ENCODE measurements at places on chromosomes 6 and 20. TPM values are rescaled to one million over a fixed set of nuclear protein-coding genes. Genes with fewer than 3 reads are reported as not detected.

DNA sequence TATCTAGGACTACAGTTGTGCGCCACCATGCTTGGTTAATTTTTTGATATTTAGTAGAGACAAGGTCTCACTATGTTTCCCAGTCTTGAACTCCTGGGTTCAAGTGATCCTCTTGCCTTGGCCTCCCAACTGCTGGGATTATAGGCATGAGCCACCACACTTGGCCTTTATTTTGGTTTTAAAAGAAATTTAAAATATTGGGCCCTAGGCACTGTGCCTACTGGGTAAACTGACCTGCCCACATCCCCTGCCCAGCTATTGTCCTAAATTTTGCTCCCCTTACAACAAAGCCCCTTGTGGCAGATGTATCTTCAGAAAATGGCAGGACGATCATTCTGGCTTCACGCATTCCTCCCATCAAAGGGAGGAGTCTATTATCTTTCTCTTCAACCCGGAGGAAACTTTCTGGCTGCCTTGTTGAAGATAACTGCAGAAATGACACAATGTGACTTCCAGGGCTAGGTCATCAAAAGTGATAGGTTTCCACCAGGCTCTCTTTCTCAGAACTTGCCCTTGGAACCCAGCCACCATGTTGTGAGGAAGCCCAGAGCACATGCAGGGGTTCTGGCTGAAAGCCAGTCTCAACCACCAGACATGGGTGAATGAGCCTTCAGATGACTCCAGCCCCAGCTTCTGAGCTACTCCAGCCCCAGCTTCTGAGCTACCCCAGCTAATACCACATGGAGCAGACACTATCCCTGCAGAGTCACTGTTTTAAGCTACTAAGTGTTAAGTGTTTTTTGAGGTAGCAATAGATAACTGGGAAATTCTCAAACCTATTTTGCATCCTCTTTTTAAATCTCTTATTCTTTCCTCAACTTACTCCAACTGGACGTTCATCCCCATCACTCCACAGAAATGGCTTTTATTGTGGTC lies 4.6 kb upstream of the GUCA1B start:
- H3K27ac ChIP-seq: no peak overlapping the region
- H3K27me3 ChIP-seq: no peaks in the 10 kb centered on the region
- no peak overlapping the region for H3K4me3 ChIP-seq

- no peaks in the 10 kb centered on the region for H3K4me1 ChIP-seq
- no peak overlapping the region for H3K4me3 ChIP-seq
- H3K27ac ChIP-seq: no peak overlapping the region
- no peaks in the 10 kb centered on the region for H3K27me3 ChIP-seq
These were observed 7.0 kb upstream of the RNF217 start for GRCh38 chr6:124955108-124955856.

NTSR1 gene
- not detected for total RNA-seq

DNA sequence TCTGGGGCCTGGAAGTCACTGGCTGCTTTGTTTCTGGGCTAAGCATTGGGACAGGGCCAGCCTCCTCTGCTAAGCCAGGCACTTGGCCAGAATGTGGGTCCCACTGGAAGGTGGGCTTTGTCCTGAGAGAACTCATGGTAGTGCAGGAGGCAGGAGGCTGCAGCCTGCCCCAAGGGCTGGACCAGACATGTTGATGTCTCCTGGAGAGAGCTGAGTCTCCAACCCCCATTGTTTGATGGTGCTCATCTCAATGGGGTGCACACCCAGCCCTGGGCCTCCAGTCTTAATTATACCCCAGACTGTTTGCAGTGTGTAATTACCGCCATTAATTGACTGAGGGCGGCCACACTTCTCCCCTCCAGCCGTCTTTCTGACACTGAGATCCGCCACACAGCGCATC lies 220.5 kb upstream of the PMEPA1 start:
- H3K36me3 ChIP-seq: no peaks in the 10 kb centered on the region
- DNase-seq: no peak
- no peak overlapping the region for H3K27ac ChIP-seq
- peaks cover 2% of the 10 kb centered on the region for H3K27me3 ChIP-seq
- no peak overlapping the region for H3K4me3 ChIP-seq
- peaks cover 4% of the 10 kb centered on the region for H3K4me1 ChIP-seq

GRCh38 chr6:162294029-162294428 lies 433.5 kb downstream of the PRKN start:
- H3K27ac ChIP-seq: no peak overlapping the region
- DNase-seq: no peak
- no peaks in the 10 kb centered on the region for H3K36me3 ChIP-seq
- no peak overlapping the region for H3K4me3 ChIP-seq

DNA sequence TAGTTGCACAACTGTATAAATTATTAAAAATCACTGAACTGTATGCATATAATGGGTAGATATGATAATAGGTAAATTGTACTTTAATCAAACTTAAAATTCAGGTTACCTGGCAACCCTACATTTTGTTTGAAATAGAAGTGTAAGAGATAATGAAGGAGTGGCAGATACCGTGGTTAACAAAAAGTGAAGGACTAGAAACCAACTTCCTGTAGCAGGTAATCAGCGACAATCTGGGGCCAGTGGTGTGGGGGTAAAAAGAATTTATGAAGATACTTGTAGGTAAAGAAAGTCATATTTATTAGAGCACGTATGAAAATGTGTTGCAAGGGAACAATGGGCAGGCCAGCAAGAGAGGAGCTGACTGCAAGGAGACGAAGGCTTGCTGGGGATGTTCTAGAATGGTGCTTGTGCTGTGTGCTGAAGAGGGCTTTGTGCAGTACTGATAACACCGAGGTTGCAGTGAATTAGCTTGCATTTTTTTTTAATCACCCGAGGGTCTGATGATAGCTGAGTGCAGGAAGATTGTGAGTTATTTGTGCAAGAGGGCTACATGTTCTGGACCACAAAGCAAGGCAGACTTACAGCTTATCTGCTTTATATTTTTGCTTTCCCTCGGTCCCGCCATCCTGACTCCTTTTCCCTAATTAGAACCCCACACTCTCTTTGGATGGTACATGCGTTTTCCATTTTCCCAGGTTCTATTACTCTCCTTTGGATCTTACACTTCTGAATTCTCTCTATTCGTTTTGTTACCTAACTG lies 4.6 kb upstream of the ENPP1 start:
- H3K27me3 ChIP-seq: 0 out of 2 replicates have a peak, but pooled peaks cover 5% of the 10 kb centered on the region
- DNase-seq: no peak
- no peak overlapping the region for H3K27ac ChIP-seq
- peaks cover 5% of the 10 kb centered on the region for H3K4me1 ChIP-seq

DNA sequence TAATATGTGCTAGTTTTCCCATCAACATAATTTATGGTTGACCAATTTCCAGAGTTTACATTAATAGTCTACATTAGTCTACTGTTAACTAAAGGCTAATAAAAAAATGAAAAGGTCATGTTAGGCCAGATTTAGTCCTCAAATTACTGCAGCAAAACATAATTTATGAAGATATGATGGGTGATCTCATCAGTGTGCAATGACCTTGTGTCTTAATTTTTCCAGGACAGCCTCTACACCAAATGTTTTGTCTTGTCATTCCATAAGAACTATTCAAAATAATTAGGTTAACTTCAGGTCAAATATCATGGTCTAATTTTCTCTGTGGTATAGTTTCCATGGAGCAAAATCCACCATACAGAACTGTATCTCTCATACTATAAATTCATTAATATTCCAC lies 234.2 kb downstream of the COL12A1 start:
- no peaks in the 10 kb centered on the region for H3K4me1 ChIP-seq
- no peak overlapping the region for H3K27ac ChIP-seq

GRCh38 chr6:91412532-91412931 lies 825.7 kb upstream of the MAP3K7 start:
- no peaks in the 10 kb centered on the region for H3K27me3 ChIP-seq
- no peaks in the 10 kb centered on the region for H3K36me3 ChIP-seq
- H3K27ac ChIP-seq: no peak overlapping the region
- no peaks in the 10 kb centered on the region for H3K4me1 ChIP-seq

DNA sequence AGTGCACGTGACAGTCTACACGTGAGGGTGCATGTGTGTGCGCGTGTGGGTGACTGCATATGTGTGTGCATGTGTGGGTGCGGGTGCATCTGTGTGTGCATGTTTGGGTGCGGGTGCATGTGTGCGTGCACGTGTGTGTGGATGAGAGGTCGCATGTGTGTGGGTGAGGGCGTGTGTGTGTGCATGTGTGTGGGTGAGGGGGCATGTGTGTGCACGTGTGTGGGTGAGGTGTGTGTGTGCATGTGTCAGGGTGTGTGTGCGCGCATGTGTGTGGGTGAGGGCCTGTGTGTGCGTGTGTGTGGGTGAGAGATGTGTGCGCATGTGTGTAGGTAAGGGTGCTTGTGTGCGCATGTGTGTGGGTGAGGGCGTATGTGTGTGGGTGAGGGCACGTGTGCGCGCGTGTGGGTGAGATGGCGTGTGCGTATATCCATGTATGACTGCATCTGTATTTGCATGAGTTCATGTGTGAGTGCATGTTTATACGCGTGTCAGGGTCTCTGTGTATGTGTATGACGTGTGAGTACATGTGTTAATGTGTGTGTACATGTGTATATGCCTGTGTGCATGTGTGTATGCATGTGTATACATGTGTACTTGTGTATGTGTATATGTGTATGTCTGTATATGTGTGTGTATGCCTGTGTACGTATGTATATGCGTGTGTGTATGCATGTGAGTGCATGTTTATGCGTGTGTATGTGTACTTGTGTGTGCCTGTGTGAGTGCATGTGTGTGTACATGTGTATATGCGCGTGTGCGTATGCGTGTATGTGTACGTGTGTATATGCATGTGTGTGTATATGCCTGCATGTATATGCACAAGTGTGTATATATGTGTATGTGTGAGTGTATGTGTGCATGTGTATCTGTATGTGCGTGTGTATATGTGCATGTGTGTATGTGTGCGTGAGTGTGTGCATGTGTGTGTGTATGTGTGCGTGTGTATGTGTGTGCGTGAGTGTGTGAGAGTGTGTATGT lies 4.1 kb upstream of the LIME1 start:
- no peaks in the 10 kb centered on the region for H3K27me3 ChIP-seq
- no peak overlapping the region for H3K4me3 ChIP-seq
- no peak overlapping the region for H3K27ac ChIP-seq
- H3K36me3 ChIP-seq: no peaks in the 10 kb centered on the region

- H3K27ac ChIP-seq: no peak overlapping the region
- no peaks in the 10 kb centered on the region for H3K27me3 ChIP-seq
- DNase-seq: no peak
- no peaks in the 10 kb centered on the region for H3K36me3 ChIP-seq
These were observed 215.2 kb downstream of the LMBRD1 start for GRCh38 chr6:69581581-69581980.

DNA sequence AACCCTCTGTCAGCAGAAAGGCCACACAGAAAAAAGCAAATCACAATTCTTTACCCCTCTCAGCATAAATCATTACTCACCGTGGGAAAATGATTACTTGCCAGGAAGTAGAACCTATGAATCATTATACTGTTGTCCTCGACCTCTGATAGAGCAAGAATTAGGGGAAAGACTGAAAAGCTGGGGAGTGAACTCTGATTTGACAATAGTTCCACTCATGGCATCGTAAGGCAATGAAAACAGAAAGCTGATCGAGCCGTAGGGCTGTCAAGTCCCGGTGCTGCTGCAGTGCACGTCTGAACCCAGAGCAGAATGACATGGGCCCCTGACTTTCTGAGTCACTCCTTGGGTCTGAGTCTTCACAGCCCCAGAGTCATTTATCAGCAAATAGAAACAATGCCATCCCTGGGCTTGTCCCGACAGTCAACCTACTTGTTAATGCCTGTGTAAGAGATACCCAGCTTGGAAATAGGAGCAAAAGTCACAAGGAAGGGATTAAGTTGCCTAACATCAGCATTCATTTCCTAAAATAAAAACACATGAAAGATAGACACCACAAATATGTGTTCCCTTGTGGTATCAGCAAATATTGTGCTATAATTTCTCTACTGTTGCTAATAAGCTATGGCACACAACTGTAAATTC lies 224.8 kb upstream of the MARCKS start:
- H3K36me3 ChIP-seq: no peaks in the 10 kb centered on the region
- no peak overlapping the region for H3K4me3 ChIP-seq
- H3K27ac ChIP-seq: no peak overlapping the region
- 0 out of 2 replicates have a peak, but pooled peaks cover 5% of the 10 kb centered on the region for H3K27me3 ChIP-seq
- DNase-seq: no peak
- no peaks in the 10 kb centered on the region for H3K4me1 ChIP-seq

GRCh38 chr20:50141811-50142561 lies 11.5 kb downstream of the PEDS1 start:
- no peaks in the 10 kb centered on the region for H3K27me3 ChIP-seq
- H3K4me3 ChIP-seq: no peak overlapping the region
- H3K27ac ChIP-seq: no peak overlapping the region
- H3K4me1 ChIP-seq: peaks cover 9% of the 10 kb centered on the region
- H3K36me3 ChIP-seq: peaks cover 4% of the 10 kb centered on the region

STXBP5 gene
- total RNA-seq: 30.5 TPM

SMLR1 gene
- not detected for total RNA-seq

DNA sequence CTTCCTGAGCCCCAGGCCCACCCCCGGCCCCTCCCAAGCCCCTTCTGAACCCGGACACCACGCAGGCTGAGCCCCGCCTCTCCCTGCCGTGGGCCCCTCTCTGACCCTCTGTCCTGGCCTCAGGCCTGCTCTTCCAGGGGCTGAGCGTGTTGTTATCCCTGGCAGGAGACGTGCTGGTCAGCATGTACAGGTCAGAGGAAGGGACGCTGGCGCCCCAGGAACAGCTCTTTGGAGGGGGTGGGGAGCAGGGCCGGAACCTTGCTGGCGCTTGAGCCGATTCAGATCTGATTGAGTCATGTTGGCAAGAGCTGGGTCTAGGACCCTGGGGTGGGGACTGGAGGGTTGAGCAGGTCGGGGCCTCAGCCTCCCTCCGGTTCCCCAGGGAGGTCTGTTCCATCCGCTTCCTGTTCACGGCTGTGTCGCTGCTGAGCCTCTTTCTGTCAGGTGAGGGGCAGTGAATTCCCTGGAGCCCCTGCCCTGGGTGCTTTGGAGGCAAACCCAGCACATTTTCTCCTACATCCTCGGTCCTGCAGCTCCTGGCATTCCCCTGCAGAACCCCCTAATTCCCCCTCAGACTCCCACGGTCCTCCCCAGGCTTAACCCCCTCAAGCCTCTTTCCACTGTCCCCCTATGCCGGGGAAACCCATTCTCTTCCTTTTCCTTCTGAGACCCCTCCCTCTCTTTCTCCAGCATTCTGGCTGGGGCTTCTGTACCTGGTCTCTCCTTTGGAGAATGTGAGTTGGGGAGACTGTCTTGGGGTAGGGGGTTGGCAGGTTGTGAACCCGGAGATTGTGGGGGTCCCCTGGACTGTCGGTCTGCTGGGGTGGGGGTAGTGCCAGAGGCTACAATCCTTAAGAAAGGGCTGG lies 2.0 kb downstream of the SPAG4 start:
- no peak overlapping the region for H3K27ac ChIP-seq
- H3K4me1 ChIP-seq: peaks cover 49% of the 10 kb centered on the region
- H3K4me3 ChIP-seq: peak overlapping the region; percentile 74
- no peaks in the 10 kb centered on the region for H3K36me3 ChIP-seq
- DNase-seq: peak; percentile 87
- H3K27me3 ChIP-seq: no peaks in the 10 kb centered on the region

- no peak overlapping the region for H3K4me3 ChIP-seq
- H3K36me3 ChIP-seq: no peaks in the 10 kb centered on the region
- no peak overlapping the region for H3K27ac ChIP-seq
- no peaks in the 10 kb centered on the region for H3K4me1 ChIP-seq
- DNase-seq: peak; percentile 86
These were observed 15.8 kb downstream of the CGA start for GRCh38 chr6:87078983-87079616.
